Ureter (tissue), 1 donor: ENCODE measurements at places on chromosomes 6 and 20.

DNA sequence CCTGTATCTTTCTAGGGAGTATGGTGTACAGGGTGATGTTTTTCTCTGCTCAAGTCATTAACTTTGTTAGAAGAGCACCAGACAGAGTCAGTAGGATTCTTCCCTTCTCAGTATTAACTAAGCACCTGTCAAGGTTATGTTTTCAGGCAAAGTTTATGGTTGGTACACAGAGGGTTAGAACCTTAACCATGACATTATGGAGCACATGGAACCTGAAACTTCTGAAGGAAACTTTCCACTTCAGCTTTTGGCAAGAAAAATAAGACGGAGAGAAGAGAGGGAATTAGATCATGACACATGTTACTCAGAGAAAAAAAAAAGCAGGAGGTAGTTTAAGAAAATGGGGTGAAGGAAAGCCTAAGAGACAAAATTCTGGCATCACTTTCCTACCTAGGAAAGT, 112.9 kb upstream of the PDE7B start:
- no peak for DNase-seq

GRCh38 chr6:52620055-52620905, 43.4 kb upstream of the TRAM2 start:
- DNase-seq = no peak

DNA sequence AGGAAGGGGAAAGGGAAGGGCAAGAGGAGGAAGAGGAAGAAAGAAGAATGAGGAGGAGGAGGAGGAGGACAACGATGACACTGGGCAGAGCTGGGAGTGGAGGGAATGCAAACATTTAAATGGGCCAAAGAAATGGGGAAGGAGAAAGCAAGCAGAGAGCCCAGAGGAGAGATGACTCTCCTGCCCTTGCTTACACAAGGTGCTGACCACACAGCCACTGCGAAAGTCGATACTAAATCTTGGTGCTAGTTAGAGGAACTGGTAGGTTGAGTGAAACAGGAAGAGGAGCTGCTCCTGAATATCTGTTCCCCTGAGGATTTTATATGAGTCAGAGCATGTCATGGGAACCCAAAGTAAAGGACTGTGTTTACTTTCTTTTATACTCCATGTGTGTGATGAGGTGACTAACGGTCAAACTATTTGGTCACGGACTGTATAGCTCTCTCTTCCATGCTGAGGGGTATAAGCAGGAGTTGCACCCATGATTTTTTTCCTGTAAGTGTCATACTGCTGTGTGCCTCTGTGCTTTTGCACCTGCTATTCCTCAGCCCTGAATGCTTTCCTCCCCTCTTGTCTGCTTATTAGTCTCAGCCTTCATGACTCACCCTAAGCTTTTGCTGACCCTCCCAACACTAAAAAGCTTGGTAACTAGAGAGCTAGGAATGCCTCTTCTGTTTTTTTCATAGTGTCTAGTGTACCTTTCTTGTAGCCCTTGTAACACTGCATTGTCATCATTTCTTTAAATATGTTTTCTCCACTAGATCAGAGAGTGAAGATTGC, 9.5 kb upstream of the PAQR8 start:
- peak; percentile 55 for DNase-seq

GRCh38 chr6:90319044-90319443, 22.4 kb upstream of the BACH2 start:
- no peak for DNase-seq

GRCh38 chr20:29079769-29080690, 2177.4 kb upstream of the DEFB115 start:
- DNase-seq = no peak

DNA sequence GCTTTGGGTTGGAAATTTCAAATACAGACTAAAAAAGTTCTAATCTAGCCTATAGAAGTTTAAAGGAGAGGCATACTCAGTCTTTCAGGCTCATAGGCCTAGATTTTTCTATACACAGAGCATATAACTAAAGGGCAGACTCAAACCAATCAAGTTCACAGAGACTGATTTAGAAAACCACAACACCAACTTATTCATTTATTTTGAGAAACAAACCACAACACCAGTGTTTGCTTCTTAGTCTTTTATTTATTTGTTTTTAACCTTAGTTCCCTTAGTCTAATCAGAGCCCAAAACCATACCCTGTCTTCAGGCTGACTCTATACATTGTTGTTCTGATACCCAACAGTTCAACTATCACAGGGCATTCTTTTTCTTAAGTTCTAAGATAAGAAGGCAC, 103.7 kb downstream of the REV3L start:
- no peak for DNase-seq

DNA sequence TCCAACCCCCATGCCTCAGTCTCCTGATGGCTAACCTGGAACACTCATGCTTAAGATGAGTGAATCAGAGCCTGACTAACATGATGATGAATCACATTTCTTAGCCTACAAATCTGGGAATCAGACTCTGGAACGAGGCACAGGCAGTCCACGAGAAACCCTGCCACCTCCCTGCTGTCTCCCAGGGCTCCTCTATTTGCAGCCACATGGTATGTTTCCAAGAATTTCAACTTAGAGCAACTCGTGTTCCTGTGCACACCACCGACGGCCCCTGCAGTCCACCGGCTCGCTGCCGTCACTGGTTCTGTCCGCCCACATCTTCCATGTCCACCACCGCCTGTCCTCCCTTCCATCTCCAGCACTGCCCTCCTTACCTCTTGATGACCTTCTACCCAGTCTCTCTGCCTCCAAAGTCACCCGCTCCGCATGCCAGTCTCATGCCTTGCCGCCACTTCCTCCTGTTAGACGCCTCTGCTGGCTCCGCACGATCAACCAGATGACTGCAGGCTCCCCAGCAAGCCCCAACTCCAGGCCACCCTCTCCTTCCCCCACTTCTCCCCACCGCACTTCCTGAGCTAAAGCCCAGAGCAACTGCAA, 87.6 kb downstream of the AGPAT4 start:
- DNase-seq = no peak

DNA sequence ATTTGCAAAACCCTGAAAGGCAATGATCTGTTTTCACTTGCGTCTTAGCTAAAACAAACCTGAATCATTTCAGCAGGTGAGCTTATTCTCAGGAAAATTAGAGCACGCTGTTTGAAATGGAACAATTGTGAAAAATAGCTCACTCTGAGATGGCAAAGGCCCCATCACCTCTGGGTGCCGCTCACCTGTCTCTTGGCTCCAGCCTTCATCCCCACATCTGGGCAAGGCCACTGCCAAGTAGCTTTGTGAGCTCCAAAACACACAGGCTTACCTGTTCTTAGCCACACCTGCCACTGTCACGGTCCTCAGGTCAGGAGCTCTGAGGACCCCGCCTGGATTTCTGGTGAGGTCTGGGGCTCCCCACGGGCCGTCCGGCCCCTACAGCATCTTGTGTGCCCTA, 66.7 kb downstream of the SMOC2 start:
- DNase-seq = no peak

- DNase-seq = no peak
Observed at GRCh38 chr6:167760979-167761793, 65.5 kb upstream of the AFDN start.

GRCh38 chr6:130853555-130854183, 26.5 kb downstream of the SMLR1 start:
- DNase-seq = no peak

GRCh38 chr6:163897030-163897429, 482.5 kb downstream of the QKI start:
- DNase-seq = no peak

DNA sequence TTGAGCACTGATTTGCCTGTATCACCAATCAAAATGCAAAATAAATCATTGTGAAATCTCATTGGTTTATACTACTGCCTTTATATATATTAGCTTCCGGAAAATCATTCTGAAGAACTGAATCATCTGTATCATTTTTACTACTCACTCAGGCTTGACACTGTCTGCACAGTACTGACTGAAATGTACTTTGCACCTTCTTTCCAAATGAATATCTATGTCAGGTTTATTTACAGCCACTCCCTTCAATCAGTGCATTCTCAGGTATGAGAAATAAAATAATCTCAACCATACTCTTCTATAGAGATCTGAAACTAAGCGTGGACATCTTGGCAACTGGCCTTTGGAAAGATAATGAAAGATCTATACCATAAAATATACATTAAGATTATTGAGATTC, 2.7 kb downstream of the KHDRBS2 start:
- DNase-seq = no peak

- no peak for DNase-seq
Observed at GRCh38 chr20:36308986-36309385, 2.8 kb downstream of the DLGAP4 start.

DNA sequence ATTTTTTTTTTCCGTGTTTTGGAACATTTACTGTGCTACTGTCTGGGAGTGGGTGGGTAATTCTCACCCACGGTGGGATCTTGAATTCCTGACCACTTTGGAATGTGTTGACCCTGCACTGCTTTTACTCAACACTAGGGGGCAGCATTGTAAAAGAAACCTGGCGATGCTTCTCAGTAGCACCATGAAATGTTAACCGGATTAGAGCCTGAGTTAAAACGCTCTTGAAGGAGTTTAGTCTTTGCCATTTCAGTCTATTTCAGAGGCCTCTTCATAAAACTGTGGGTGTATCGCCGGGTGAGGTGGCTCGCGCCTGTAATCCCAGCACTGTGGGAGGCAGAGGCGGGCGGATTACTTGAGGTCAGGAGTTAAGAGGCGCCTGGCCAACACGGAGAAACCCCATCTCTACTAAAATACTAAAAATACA, 114.4 kb upstream of the PRND start:
- peak; percentile 60 for DNase-seq

DNA sequence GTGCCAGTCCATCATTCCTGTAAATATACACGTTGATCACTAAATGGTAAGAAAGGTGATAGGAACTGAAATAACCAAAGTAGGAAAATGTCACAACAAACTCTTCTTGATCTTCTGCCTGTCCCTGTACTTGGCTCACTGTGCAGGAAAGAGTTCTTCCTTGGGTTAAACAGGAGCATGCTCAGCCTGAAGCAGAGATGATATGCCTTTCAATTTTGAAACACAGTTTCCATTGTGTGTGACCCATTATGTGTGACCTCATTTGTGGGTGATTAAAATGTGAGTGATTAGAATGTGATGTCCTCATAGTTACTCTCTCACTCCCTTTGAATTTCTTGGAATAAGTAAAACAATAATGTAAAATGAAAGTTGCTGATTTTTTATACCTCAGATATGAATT, 427.2 kb upstream of the AGPAT4 start:
- DNase-seq = no peak

- no peak for DNase-seq
Observed at GRCh38 chr6:4018924-4019236, 60.1 kb downstream of the FAM217A start.

DNA sequence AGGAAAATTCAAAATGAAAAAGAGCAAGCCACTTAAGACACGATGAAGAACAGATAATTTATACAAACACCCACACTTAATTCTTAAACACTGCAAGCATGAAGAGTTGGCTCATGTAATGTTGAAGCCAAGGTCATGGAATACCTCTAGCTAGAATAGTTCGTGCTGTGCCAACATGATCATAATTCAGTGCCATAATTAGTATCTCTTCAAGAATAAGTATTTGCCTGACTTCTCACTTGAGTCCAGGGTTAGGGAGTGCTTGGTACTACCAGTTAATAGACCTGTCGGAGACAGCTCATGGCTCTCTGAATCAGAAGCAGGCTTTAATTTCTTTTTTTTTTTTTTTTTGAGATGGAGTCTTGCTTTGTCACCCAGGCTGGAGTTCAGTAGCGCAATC, 206.3 kb downstream of the UNC5CL start:
- DNase-seq = no peak

GRCh38 chr6:137224799-137225198, 5.6 kb upstream of the IFNGR1 start:
- DNase-seq = no peak

- DNase-seq = no peak
Observed at GRCh38 chr6:56951049-56951831, 3.7 kb upstream of the BEND6 start.

GRCh38 chr6:87606199-87606598, 16.3 kb downstream of the ORC3 start:
- DNase-seq = no peak

- DNase-seq = no peak
Observed at GRCh38 chr6:80003826-80004172, 650 bp upstream of the TTK start.

GRCh38 chr20:1301031-1301529, 27.9 kb downstream of the SDCBP2 start:
- DNase-seq = no peak

- no peak for DNase-seq
Observed at GRCh38 chr6:140932909-140933308, 1199.8 kb upstream of the GJE1 start.

GRCh38 chr6:33658982-33659689, 38.0 kb downstream of the ITPR3 start:
- DNase-seq = no peak

DNA sequence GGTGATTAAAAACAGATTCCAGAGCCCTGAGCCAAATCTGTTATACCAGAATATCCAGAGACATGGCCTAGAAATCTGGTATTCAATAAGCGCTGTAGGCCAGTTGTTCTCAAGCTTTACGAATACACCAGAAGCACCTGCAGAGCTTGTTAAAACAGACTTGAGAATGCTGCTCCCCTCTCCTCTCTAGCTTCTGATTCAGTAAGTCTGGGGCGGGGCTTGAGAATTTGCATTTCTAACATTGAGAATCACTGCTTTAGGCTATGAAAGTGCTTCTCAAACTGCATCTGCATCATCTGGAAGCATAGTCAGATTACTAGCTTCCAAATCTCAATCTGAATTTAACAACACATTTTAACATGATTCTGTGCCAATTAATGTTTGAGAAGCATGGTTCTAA, 20.5 kb upstream of the MAN1A1 start:
- no peak for DNase-seq

GRCh38 chr6:53825532-53826321, 30.9 kb downstream of the LRRC1 start:
- no peak for DNase-seq

- DNase-seq = no peak
Observed at GRCh38 chr20:59731376-59731775, 127.0 kb downstream of the PHACTR3 start.

DNA sequence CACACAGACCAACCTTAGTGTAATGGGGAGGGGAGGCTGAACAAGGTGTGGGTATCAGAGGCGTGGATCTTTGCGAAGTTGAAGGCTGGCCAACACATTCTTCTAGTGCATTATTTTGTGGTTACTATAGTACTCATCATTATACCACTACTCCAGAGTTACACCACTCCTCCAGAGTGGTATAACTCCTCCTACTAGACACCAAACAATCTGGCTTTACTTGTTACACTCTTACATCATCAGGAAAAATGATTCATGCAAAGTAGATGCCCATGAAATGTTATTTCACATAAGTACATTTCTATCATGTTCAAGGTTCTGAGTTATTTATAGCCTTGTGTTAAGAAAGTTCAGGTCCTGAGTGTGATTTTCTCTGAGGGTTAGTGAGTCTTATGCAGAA, 443.1 kb upstream of the OPRM1 start:
- no peak for DNase-seq
